HCT116 (cell line): ENCODE measurements at places on chromosomes 12 and 14.

DNA sequence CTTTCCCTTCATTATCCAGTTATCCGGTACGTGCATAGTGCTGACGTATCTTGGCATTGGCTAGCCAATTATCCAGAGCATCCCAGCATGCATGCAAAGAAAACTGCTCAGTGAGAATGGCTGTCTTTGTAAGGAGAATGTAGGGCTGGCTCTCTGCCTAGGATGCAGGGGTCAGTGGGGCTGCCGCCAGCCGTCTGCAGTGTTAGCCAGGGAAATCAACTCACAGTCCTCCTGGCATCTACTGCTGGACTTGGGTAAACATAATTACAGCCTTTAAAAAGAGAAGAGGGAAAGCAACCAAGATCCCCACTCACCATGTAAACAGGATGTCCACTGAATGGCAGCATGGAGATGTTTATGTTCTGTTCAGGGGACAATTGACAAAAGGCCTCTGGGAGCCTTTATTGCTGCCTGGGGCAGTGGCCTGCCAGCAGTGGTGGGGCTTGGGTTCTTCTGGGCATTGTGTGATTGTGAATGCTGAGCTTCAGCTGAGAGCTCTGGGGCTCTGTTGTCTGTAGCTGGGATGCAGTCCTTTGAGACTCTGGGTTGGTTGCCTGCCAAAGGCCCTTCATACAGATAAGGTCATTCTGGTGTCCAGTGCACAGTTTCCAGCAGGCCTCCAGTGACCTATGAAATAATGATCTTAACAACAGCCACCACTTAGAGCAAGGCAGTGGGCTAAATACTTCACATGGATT lies 121.8 kb downstream of the TBC1D30 start:
- DNase-seq = no peak

- DNase-seq = no peak
These were observed 13.2 kb downstream of the ATF7 start for GRCh38 chr12:53612978-53613377.

DNA sequence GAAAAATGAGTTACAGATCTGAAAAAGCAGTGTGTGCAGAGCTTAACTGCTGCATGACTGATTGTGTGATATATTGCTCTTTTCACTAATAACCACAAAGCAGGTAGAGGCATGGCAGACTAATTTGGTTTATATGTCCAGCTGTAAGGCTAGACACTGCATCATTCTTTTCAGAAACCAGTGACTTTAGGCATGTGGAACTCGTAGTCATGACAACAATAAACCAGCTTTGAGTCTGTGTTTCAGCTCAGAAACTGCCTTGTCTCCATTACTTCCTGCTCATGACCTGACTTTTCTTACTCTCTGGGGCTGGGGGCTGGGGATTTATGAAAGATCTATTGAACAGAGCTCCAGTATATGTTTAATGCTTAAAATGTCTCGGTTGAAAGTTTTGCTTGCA lies 146.8 kb upstream of the LRIG3 start:
- DNase-seq = no peak

DNA sequence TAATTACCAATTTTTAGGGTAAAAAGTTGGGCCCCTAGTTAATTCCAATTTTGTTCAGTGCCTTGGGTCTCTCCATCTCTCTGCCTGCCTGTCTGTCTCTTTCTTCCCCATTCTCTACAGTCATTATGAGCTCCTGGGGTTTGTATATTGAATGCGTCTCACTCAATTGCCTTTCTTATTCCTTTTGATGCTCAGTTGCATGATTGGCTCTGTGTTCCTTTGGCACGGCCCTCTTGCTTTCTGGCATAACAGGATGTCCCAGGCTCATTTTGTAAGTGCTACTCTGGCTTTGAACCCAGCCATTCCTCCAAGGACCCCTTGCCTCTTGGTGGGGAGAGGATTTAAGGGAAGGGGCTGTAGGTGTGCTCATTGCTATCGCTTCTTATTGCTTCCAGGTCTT lies 35.6 kb downstream of the ZNF664 start:
- no peak for DNase-seq

- DNase-seq = no peak
These were observed 14.0 kb downstream of the BRF1 start for GRCh38 chr14:105286759-105287144.

DNA sequence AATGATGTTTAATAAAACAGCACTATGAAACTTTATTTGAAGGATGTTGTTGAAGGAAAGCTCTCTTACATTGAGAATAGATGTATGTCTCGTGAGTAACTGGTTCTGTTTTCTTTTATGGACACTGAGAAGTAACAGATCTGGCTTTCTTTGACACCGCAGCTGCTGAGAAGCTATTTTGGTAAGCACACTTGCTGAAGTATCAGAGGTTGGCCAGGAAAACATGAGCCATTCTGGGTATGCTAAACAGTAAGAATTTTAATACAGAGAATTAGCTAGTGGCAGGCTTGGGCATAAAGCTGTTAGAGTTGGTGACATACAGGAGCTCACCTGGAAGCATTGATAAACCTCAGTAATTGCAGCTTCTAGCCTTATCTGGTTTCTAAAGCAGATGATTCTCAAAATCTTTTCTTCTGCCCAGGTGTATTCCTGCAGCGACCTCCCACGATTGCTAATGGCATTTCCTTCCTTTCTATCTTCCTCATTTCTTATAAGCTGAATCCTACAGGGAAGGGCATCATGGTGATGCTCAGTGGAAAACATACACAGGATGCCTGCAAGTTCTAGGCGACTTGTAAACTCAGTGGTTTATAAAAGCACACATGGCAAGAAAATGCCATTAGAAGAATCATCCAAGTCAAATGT lies 291.6 kb upstream of the SLC16A7 start:
- DNase-seq = no peak

DNA sequence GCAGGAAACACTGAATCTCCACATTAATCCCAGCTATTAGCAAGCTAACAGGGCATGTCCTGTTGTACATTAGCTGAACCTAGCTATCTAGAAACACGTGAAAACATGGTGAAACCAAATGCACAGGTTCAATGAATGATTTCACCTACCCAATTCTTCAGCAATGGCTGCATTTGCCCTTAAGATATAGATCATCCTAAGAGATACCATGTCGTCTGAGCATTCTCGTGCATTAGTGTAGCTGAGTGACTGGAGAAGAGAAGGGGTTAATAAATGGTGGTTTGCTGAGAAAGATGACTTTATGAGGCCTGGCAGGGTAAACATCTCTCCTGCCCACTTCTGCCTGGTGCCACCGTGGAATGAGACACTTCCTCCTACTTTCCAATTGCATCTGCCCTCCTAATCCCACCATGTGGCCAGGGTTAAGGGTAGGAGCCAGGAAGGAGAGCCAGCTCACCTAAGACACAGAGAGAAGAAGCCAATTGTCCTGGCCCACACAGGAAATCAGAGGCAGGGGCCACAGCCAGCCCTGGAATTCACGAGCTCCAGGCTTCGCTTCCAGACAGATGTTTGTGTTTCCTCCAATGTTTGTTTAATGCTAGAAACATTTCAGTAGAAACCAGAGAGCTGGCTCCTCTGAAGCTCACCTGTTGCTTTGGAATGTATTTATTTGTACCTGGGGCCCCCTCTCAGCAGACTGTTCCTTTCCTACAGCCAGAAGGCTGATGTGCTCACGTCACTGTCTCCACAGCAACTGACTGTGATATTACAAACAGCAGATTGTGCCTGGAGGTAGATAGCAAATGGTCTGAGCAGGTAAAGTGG lies 126.0 kb upstream of the PARP11 start:
- DNase-seq = no peak

DNA sequence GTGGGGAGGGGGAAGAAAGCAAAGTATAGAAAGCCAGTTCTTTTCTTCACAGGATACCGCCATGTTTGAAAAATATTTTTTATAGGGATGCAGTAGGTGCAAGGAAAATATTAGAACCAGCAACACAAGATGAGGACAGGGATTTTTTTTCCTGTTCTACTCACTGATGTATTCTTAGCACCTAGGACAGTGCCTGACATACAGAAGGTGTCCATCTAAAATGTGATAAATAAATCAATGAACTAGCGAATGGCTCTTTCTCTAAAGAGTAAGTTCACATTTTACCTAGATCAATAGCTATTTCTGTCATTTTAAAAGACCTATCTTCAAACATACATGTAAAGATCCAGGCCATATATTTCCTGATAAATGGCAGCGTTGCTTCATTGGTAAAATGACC lies 18.8 kb downstream of the EGLN3 start:
- no peak for DNase-seq
